Activated CD4-positive, alpha-beta memory T cell treated with anti-CD3 and anti-CD28 coated beads for 36 hours (primary cell): ENCODE measurements at places on chromosomes 1 and 21.

DNA sequence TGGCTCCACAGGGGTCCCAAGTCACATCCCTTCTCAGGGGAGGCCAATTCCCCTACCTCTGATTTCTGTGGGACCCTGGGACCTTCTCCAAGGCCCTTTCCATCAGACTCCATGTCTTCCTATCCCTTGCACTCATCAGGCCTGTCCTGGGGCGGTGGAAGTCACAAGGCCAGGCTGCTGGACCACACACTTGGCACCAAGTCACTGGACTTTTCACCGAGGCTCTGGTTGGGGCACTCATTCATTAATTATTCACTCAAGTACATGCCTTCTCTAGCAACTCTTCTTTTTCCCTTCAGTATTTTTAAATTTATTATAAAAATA lies 11.2 kb upstream of the FOXO6 start:
- DNase-seq: no peak

DNA sequence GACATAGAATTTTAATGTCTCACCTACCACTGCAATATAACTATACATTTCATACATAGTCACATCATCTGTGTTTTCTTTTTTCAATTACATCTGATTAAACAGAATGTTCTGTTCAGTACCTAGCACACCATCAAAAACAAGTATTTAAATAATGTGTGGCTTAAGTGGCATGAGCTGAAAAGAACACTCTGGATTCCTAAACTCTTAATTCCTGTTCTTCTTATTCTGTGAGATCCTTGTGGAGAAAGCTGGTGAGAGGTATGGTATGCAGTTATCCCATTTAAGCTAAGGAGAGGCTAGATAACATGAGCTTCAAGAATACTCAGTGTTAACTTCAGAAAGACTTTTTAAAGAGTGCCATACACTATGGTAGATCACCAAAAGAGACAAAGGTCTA lies 5.5 kb downstream of the TP53BP2 start:
- DNase-seq: no peak

- DNase-seq: no peak
These were observed 349.3 kb downstream of the USH2A start for GRCh38 chr1:216073793-216074595.

GRCh38 chr1:119181218-119181617 lies 40.8 kb upstream of the WARS2 start:
- no peak for DNase-seq

- no peak for DNase-seq
These were observed 2.8 kb downstream of the GALNT2 start for GRCh38 chr1:230069796-230070195.

DNA sequence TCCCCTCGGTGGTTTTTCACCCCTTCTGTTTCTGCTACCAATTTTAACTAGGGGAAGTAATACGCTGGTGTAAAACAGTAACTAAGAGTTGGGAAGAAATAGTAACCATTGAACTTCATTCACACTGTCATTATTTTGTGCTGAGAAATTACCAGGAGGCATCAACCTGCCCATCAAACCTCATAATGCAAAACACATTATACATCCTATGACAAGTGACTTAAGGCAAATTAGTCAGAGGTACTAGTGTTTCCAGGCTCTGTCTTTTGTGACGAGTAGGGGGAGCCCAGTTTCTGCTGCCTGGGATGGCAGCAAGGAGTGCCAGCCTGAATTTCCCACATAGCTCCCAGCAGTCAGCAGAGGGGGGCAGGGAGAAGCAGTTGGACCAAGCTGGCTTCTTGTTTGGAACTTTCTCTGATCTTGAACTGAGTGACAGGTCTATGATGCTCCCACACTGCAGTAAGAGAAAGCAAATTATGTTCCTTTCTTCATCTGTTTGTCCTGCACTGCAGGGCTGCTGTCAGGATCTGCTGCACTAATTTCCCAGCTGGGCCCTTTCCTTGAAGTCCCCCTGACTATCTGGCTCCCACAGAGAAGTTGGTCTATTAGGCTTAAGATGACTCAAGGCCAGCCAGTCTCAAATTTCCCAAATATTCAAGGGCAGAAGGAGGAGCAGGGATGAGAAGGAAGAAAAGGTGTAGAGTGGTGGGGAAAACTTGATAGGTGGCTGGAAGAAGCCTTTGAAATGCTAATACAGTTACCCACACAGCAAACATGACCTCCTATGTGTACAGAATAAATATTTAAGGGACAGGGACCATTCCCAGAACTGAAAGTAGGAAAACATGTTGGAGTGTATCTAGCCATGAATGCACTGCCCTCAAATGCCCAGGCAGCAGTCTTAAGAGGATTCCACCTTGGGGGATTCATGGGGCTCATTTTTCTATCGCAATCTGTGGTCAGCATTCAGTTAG lies 322.8 kb downstream of the SEC16B start:
- no peak for DNase-seq

DNA sequence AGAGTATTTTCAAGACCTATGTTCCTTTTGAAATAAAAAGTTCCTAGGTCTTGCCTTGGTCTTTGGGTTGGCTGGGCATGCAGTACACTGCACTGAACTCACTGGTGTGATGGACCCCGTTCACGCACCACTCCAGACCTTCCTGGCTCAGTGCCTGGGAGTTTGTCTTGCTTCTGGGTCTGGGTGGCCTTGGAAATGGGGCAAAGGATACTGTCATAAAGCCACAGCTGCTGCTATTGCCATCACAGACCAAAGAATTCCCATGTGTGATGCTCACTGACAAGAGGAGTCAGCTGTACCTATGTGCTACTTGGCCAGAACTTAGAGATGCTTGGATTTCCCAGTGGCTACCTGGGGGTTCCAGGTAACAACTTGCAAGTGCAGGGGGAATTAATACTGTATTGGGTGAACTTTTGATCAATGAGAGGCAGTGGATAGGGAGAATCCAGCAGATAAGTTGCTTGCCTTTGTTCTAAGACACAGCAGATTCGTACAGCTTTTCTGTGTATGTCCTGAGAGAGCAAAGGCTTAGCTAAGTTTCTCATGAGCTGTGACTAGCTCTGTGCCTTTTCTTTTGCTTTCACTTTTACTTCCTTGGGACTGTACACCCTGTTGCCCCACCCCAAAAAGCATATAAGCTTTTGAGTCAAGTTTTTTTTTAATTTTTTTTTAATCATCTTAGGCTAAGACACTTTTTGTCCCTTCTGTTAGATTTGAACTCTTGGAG lies 115.3 kb downstream of the RUNX1 start:
- DNase-seq: peak; percentile 43

GRCh38 chr1:85884372-85885035 lies 176.3 kb upstream of the ZNHIT6 start:
- DNase-seq: no peak

- no peak for DNase-seq
These were observed 36.4 kb downstream of the DENND1B start for GRCh38 chr1:197738927-197739326.

GRCh38 chr1:158099185-158099584 lies 81.5 kb upstream of the CD1D start:
- no peak for DNase-seq

GRCh38 chr1:227094249-227094966 lies 154.3 kb downstream of the COQ8A start:
- DNase-seq: no peak

DNA sequence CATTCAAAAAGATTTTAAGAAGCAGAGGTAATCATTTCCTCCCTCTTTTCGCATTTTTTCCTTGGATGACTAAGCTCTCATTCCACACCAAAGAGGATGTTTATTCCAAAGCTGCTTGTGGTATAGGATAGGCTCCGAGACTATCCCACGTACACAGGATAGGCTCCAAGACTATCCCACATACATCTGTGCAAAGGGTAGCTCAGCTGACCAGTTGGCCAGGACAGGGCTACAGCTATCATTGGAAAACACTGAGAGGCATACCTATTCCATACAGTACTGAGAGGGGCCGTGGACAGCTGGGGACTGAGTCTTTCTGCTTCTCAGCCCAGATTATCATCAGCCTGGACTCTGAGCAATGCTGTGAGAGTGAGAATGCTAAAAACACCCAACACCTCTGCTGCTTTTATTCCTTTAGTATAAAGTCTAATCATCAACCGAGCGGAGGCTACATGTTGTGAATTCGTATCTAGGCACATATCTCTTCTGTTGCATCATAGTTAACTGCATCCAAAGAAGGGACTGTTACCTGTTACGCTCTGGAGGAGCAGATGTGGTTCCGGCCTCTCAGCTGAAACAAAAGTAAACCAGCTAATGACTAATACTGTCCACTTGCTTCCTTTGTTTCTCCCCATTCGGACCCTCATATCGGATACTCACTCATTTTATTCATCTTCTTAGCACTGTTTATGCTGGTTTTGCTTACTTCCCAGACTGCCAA lies 141.0 kb downstream of the TNFSF18 start:
- DNase-seq: no peak

DNA sequence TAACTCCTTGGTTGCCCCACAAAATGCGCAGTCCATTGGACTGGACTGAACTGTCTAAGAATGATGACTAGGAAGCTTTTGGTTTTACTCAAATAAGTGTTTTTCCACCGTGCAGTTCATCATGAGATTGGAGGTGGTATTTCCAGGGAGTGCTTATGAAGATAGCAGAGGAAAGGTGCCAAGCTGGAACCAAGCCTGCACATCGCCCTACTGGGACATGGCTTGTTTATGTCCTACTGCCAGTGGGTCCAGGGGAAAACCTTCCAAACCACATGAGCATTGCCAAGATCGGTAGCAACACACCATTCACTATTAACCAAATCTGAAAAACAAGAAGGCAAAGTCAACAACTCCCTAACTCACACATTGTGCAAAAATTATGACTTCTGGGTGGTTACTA lies 54.7 kb upstream of the DSCAM start:
- DNase-seq: no peak

- peak; percentile 41 for DNase-seq
These were observed 15.6 kb upstream of the CSF1 start for GRCh38 chr1:109894823-109895719.
